CD8-positive, alpha-beta memory T cell (primary cell): ENCODE measurements at places on chromosomes 4 and X. TPM values are rescaled to one million over a fixed set of nuclear protein-coding genes. Genes with fewer than 3 reads are reported as not detected.

DNA sequence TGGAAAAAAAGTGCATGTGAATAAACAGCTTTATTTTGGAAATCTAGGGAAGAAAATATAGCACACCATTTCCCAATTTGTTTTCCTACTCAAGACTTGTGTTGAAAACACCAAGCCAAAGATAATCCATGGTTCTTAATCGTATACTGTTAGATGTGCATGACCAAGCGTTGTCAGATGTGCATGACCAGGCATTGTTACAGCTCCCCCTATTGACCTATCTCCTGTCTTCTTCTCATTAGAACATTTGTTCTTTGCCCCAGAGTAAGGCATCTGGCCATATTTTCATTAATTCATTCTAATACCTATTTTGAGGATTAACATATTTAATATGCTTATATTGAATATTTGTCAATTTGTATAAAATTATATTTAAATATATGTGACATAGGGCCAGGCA is 14.4 kb upstream of the VCX start:
- H3K27me3 ChIP-seq, result no peaks in the 10 kb centered on the region
- H3K4me3 ChIP-seq, result no peak overlapping the region

GRCh38 chr4:35520059-35520458 is 724.3 kb downstream of the ARAP2 start:
- no peak overlapping the region for H3K4me3 ChIP-seq
- DNase-seq, result no peak

DNA sequence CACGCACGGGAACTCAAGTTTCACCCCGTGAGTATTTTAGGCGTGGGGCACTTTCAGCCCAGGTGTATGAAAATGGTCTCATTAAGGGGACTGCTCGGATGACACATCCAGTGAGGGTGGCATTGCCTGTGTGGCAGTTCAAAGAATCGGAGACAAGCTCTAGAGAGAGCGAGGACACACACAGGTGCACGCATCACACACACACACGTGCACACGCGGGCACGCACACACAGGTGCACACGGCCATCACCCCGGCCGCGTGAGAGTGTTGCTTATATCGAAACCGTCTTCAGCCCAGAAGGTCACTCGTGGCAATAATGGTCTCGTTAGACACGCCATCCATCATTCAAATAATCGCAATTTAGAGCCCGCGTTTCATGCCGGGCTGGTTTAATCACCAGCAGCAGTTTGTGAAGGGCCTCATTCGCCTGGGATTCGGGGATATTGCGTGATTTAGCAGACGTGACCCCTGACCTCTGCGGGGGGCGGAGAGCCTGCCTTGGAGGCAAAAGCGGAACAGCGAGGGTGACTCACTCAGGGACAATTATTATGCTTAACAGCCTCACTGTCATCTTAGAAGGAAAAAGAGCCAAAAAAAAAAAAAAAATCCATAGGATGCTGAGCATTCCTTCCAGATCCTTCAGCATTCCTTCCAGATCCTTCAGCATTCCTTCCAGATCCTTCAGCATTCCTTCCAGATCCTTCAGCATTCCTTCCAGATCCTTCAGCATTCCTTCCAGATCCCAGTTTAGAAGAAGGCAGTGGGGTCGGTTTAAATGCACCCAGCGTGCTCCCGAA is 89.4 kb upstream of the PPP2R3B start:
- DNase-seq, result no peak
- no peaks in the 10 kb centered on the region for H3K27me3 ChIP-seq
- no peaks in the 10 kb centered on the region for H3K36me3 ChIP-seq
- H3K27ac ChIP-seq, result no peak overlapping the region

DNA sequence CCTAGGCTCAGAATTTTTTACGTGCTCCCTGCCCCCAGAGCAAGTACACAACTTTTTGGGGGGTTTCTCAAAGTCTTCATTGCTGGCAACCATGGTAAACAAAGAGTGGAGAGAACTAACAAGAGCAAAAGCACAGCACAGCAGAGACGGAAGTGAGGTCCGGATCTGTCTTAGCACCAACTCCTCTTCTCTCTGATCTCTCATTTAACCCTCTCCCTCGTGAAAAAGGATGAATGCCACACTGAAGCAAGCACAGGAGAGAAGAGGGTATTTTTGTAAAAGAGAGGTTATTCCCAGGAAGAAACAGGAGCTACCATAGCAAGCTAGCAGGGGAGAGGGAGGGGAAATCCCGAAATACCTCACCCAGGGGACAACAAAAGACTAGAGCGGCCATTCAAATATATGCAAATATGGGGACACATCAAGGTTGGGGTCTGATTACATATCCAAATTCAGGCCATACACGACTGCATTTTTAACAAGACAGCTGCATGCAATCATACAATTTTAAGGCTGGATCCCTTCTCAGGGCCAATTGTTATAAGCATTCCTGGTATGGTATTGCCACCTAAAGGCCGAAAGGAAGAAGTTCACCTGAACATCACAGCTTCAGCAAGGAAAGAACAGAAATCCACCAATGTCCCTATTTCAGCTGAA is 46.6 kb downstream of the CD40LG start:
- peaks cover 71% of the 10 kb centered on the region for H3K4me1 ChIP-seq
- H3K27ac ChIP-seq, result peak overlapping the region; percentile 38
- H3K4me3 ChIP-seq, result peak overlapping the region; percentile 38
- peak; percentile 50 for DNase-seq
- H3K27me3 ChIP-seq, result no peaks in the 10 kb centered on the region

DNA sequence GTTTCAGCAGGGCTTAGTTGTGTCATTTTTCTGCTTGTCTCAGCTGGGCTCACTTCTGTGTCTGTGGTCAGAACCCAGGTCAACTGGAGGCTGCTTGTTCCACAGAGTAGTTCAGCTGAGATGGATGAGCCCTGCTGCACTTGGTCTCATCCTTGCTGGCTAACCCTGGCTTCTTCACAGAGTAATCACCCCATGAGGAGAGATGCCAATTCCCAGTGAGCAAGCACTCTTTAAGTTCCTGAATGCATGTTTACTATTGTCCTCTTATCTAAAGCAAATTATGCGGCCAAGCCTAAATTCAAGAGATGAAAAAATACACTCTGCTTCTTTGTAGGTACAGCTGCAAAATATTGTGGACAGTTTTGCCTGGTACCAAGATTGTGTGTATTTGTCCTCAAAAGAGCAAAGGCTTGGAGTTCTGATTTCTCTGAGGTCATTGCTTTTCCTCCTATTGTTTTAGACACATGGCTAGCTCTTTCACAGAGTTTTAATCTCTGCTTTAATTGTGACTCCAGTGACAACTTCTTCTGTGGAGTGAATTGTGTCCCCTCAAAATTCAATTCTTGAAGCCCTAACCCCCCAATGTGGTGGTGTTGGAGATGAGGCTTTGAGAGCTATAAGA is 236.6 kb upstream of the ANKRD50 start:
- no peak overlapping the region for H3K4me3 ChIP-seq
- no peak for DNase-seq
- H3K36me3 ChIP-seq, result no peaks in the 10 kb centered on the region

DNA sequence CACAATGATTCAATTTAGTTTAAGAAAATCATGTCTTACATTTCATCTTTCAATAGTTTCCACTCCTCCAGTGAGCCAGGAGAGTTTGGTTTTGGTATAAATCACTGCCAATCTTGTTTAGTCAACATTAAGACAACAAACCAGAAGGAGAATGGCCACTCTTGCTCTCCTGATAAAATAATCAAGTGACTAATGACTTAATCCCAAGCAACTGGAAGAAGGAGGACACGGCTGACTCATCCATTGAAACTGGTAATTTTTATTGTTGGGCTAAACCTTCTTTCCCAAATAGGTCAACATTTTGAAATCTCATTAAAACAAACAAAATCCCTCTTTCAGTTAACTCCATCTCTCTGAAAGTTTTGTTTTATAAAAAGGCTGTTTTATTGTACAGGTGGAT is 230.2 kb downstream of the CLCN4 start:
- no peak overlapping the region for H3K27ac ChIP-seq

DNA sequence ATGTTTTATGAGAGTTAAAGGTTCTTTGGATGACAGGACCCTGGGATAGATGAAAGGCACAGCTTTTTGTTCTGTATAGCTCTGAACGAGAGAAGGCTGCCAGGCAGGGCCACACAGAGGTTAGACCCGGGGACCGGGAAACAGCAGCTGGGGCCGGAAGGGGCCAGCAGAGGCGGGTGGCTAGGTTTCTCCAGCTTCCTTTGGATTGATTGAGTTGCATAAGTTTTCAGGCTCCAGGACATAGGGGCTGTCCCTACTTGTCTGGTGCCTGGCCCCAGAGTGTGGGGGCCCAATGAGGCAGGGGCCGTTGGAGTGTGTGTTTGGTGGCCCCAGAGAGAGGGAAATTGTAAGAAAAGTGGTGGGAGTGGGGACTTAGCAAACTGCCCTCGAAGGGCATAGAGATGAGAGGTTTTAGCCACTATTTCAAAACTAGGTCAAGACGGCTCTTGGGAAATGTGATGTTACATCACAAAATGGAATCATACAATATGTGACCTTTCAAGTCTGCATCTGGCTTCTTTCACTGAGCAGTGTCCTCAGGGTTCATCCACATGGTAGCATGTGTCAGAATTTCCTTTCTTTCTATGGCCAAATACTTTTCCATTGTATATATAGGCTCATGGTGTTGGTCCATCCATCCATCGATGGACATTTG is 3.7 kb downstream of the ZFP92 start:
- H3K4me3 ChIP-seq, result no peak overlapping the region
- H3K4me1 ChIP-seq, result no peaks in the 10 kb centered on the region
- DNase-seq, result no peak
- H3K36me3 ChIP-seq, result no peaks in the 10 kb centered on the region
- no peak overlapping the region for H3K27ac ChIP-seq
- no peaks in the 10 kb centered on the region for H3K27me3 ChIP-seq

DNA sequence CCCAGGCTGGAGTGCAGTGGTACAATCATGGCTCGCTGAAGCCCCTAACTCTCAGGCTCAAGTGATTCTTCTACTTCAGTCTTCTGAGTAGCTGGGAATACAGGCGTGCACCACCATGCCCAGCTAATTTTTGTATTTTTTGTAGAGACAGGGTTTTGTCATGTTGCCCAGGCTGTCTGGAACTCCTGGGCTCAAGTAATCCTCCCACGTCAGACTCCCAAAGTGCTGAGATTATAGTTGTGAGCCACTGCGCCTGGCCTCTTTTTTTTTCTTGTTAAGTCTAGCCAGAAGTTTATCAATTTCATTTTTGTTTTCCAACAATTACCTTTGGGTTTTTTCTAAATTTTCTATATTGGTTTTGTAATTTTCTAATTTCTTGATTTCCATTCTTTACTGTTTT is 100.6 kb downstream of the GC start:
- H3K27ac ChIP-seq, result no peak overlapping the region
- H3K4me3 ChIP-seq, result no peak overlapping the region
- no peaks in the 10 kb centered on the region for H3K36me3 ChIP-seq
- H3K4me1 ChIP-seq, result no peaks in the 10 kb centered on the region

DNA sequence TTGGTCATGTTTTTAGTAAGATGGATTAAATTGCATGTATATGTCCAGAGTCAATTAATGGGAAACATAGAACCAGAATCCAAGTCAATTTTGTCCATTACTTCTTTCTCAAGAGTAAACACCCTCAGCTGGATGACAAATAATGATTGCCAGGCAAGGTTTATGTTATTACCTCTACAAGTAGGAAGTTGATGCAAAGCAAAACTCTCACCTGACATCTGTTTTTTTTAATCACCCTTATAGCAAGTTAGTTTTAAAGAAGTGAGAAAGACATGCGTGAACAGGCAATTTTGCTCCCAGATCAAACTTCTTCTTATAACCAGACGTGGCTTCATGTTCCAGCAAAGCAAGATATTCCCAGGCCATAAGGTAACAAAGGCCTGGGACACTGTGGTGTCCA is 348.5 kb upstream of the FTHL17 start:
- no peaks in the 10 kb centered on the region for H3K4me1 ChIP-seq
- no peaks in the 10 kb centered on the region for H3K36me3 ChIP-seq
- no peak overlapping the region for H3K27ac ChIP-seq
- no peak overlapping the region for H3K4me3 ChIP-seq

DNA sequence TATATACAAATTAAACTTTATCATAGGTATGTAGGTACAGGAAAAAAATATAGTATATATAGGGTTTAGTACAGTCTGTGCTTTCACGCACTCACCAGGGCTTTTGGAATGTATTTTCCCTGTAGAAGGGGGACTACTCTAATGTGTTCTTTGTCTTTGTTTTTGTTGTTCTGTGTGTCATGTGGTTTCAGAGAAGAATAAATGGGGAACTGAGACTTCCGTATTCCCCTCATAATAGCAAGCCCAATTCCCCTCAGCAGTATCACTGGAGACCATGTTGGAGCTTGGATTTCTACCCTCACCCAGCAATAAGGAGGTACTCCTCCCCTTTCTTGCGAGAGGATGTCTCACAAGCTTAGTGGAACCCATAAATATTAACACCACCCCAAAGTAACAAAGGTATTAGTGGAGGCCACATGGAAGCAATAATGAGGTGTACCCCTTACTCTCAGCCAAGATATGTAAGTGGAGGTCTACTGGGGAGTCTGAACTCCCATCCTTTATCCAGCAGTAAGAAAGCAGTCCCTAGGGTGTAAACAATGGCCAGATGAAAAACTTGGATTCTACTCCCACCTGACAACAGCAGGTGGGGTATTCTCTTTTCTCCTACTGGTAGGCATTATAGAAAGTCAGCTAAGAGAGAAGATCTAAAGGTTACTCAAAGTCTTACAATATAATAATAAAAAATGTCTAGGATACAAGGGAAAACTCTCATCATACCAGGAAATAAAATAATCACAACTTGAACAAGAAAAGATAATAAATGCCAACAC is 805.4 kb upstream of the GALNTL6 start:
- H3K27ac ChIP-seq, result no peak overlapping the region
- H3K36me3 ChIP-seq, result no peaks in the 10 kb centered on the region

GRCh38 chrX:77276742-77277141 is 170.4 kb upstream of the FGF16 start:
- no peak overlapping the region for H3K27ac ChIP-seq
- H3K4me3 ChIP-seq, result no peak overlapping the region
- no peaks in the 10 kb centered on the region for H3K27me3 ChIP-seq
- no peaks in the 10 kb centered on the region for H3K4me1 ChIP-seq
- H3K36me3 ChIP-seq, result no peaks in the 10 kb centered on the region

- DNase-seq, result no peak
- H3K4me3 ChIP-seq, result no peak overlapping the region
- H3K27ac ChIP-seq, result no peak overlapping the region
- H3K4me1 ChIP-seq, result no peaks in the 10 kb centered on the region
- H3K36me3 ChIP-seq, result no peaks in the 10 kb centered on the region
These were observed 42.2 kb downstream of the CRLF2 start for GRCh38 chrX:1170243-1170642.

DNA sequence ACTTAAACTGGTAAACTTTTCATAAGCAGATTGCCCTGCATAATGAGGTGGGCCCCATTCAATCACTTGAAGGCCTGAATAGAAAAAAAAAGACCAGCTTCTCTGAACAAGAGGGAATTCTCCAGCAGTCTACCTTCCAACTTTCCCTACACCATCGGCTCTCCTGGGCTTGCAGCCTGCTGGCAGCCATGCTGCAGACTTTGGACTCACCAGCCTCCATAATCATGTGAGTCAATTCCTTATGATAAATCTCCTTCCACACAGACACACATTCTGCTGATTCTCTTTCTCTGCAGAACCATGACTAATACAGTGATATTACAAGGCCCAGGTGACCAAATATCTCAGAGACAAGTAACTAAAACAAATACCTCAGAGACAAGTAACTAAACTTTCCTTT is 113.8 kb upstream of the WDR17 start:
- H3K4me1 ChIP-seq, result no peaks in the 10 kb centered on the region
- H3K27ac ChIP-seq, result no peak overlapping the region
- no peak for DNase-seq
- H3K36me3 ChIP-seq, result no peaks in the 10 kb centered on the region
- no peak overlapping the region for H3K4me3 ChIP-seq

TKTL1 gene
- total RNA-seq, result not detected

C4orf50 gene
- 0.24 TPM for total RNA-seq

MTCP1 gene
- 24.2 TPM for total RNA-seq

GASK1B gene
- 0.29 TPM for total RNA-seq

ERCC6L gene
- total RNA-seq, result 10.2 TPM

NAT8L gene
- 0.55 TPM for total RNA-seq

C4orf51 gene
- not detected for total RNA-seq

KIT gene
- 0.39 TPM for total RNA-seq
